ENCODE measurements at places on chromosomes 3 and 15. TPM values are rescaled to one million over a fixed set of nuclear protein-coding genes. Genes with fewer than 3 reads are reported as not detected.

TM4SF1 gene
- total RNA-seq: 146 TPM

FETUB gene
- total RNA-seq: not detected

PEAK1 gene
- 112 TPM for total RNA-seq

GNAT1 gene
- not detected for total RNA-seq

FEZF2 gene
- total RNA-seq: not detected

TGM5 gene
- total RNA-seq: 0.32 TPM

C3orf70 gene
- total RNA-seq: 3.2 TPM

GRAMD1C gene
- 9.2 TPM for total RNA-seq

CPLX3 gene
- not detected for total RNA-seq

LEKR1 gene
- 5.8 TPM for total RNA-seq

TFG gene
- total RNA-seq: 57.5 TPM

ADAMTS7 gene
- total RNA-seq: 5.3 TPM

KIF7 gene
- 1.5 TPM for total RNA-seq

AQP9 gene
- total RNA-seq: 60.3 TPM

PLA2G4B gene
- total RNA-seq: 13.8 TPM

SAMMSON gene
- total RNA-seq: not detected

GPR156 gene
- total RNA-seq: 0.32 TPM

C2CD4A gene
- 0.18 TPM for total RNA-seq

CD86 gene
- total RNA-seq: 29.5 TPM

FANCI gene
- total RNA-seq: 7.8 TPM

SNAPC5 gene
- total RNA-seq: 26.1 TPM

SLC27A2 gene
- total RNA-seq: 2.9 TPM

CAPN3 gene
- total RNA-seq: 47.2 TPM

MGA gene
- total RNA-seq: 38.7 TPM

RTP1 gene
- total RNA-seq: not detected

ACP3 gene
- total RNA-seq: 19.9 TPM

SLC51A gene
- 1.3 TPM for total RNA-seq

CIDEC gene
- not detected for total RNA-seq

LRRN1 gene
- total RNA-seq: 2.0 TPM

MUSTN1 gene
- 7.3 TPM for total RNA-seq

AMT gene
- total RNA-seq: 8.4 TPM

AMOTL2 gene
- 77.8 TPM for total RNA-seq

COL7A1 gene
- 2.6 TPM for total RNA-seq

BBS4 gene
- 18.5 TPM for total RNA-seq

P2RY12 gene
- total RNA-seq: 6.2 TPM

CD96 gene
- total RNA-seq: 5.6 TPM

CNTN4 gene
- total RNA-seq: 10.4 TPM

TMEM266 gene
- 1.4 TPM for total RNA-seq

LRRC3B gene
- total RNA-seq: 0.30 TPM

SHC4 gene
- total RNA-seq: 0.68 TPM

PLSCR1 gene
- total RNA-seq: 194 TPM

PCYT1A gene
- 56.1 TPM for total RNA-seq

FAM81A gene
- total RNA-seq: 1.8 TPM

KLHL40 gene
- not detected for total RNA-seq

UBE2E2 gene
- 50.8 TPM for total RNA-seq

GP5 gene
- 0.38 TPM for total RNA-seq

KBTBD13 gene
- not detected for total RNA-seq

KLHL6 gene
- total RNA-seq: 36.7 TPM

DUOXA2 gene
- not detected for total RNA-seq

UROC1 gene
- not detected for total RNA-seq

ARHGAP31 gene
- total RNA-seq: 100 TPM

GOLGA8H gene
- total RNA-seq: 0.24 TPM

All from lower lobe of right lung (tissue), 2 donors.